T-helper 2 cell treated with Interferon-gamma antibody and Interleukin-4, amounts not matched to agents 5 μg/mL and 100 μg/mL, for 36 hours (primary cell): ENCODE measurements at places on chromosomes 5 and 9.

DNA sequence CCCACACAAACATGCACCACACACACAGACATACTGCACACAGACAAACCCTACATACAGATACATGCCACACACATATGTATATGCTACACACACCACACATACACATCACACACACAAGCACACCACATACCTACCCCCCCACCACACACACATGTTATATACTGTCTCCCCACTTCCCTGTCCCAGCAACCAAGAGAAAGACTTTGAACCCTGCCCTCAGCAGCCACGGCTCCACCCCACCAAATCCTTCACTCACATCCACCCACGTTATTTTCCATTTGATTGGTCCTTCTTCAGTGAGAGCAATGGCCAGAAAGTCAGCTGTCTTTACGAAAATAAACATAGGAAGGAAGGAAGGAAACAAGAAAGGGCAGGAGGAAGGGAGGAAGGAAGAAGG lies 479.8 kb downstream of the DIRAS2 start:
- DNase-seq, result no peak

DNA sequence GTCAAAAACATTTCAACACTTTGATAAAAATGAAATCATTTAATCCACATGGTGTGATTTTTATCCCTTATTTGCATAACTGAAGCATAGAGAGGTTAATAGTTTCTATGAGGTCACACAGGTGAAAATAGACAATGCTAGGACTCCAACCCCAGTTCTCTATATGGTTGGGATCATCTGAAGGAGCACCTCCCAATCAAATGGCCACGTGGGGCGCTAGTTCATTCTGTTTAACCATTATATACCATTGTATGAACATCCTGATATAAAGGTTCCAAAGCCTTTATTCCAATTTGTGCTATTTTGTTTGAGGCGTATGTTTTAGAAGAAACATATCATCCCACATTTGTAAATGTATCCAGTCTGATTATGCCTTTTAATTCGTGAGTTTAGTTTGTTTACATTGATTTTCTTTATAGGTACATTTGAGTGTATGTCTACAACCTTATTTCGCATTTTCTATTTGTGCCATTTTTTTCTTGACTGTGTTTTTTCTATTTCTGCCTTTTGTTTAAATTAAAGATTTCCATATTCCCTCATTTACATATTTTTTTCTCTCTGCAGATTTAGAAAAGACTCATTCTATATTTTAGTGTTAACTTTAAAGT lies 1092.0 kb downstream of the MAT2B start:
- no peak for DNase-seq

- DNase-seq, result no peak
Measured at GRCh38 chr5:83475935-83476814, 4.6 kb downstream of the VCAN start.

- DNase-seq, result no peak
Measured at GRCh38 chr5:34905564-34905963, 9.7 kb downstream of the RAD1 start.

GRCh38 chr9:21584890-21585289 lies 102.8 kb upstream of the IFNE start:
- DNase-seq, result no peak

DNA sequence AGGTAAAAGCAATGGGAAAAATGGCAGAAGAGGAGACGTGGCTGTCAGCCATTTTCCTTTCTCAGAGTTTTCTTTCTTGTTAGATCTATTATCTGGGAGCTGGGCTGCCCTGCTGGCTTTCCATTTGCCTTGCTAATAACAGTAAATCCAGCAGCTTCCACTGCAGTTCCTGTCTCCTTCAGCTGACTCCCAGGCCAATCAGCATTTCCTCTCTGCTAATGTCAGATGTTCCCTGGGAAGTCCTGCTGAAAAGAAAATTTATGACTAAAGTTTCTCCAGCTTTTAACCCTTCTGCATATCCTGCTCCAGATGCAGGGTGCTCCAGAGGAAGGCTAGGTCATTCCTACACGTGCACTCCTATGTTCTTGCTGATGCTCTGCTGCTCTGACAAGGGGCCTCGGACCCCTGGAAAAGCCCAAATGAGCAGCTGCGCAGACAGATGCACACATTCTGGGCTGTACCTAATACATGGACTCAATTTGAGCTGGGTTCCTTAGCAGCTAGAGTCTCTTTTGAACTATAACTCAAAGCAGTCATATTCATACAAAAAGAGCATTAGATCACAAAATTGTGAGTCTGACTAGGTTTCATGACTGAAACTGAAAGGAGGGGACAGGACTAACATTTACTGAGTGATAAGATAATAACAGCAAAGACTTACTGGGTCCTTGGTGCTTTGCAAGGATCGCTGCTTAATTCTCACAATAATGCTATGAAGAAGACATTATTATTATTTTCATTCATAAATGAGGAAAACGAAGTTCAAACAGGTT lies 182.2 kb downstream of the MAPKAP1 start:
- DNase-seq, result no peak

GRCh38 chr5:142934051-142934762 lies 164.0 kb downstream of the ARHGAP26 start:
- no peak for DNase-seq

DNA sequence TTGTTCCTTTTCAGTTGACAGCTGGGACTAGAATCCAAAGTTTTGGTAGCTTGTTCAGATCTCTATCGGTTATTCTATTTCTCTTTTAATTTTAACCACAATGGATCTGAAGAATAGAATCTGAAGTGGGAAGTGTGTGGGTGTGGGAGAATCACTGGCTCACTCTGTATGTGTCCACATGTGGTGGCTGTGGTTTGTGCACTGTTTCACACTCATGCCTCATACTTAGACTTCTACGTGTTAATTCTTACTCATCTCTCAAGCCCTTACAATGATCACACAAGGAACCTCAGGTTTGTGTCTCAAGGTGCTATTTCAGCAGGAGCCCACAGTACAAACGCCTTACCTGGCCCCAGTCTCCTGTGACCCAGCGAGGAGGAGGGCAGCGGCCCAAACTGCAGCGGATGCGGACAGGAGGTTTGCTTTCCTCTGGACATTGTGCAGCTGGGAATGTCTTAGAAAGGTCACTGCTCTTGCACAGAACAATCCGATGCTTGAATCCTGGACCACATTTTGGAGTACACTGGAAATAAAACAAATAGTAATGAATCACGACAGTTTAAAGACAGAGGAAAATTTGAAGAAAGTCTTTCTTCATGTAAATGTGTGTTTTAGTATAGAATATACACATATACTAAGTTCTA lies 309.1 kb downstream of the ADAMTS6 start:
- DNase-seq, result peak; percentile 74

DNA sequence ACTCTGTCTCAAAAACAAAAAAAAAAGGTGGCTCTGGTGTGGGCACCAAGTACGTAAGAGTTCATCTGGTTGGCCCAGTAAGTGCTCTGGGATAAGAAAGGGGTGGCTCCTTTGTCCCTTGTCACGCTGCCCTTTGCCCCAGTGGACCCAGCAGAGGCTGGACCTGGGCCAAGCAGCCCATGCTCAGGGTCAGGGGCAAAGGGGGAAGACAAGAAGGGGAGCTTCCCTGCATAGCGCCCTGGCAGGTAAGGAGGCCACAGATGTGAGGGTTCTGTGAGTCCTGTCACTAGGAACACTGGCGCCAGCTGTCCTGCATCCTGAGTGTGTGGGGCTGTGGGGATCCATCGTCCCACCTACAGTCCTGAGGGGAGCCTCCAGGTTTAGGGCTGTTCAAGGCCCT lies 65.3 kb downstream of the GADD45G start:
- DNase-seq, result no peak

GRCh38 chr9:136045595-136046553 lies 49.2 kb downstream of the NACC2 start:
- no peak for DNase-seq

- DNase-seq, result no peak
Measured at GRCh38 chr5:125065741-125066140, 319.3 kb upstream of the ZNF608 start.

DNA sequence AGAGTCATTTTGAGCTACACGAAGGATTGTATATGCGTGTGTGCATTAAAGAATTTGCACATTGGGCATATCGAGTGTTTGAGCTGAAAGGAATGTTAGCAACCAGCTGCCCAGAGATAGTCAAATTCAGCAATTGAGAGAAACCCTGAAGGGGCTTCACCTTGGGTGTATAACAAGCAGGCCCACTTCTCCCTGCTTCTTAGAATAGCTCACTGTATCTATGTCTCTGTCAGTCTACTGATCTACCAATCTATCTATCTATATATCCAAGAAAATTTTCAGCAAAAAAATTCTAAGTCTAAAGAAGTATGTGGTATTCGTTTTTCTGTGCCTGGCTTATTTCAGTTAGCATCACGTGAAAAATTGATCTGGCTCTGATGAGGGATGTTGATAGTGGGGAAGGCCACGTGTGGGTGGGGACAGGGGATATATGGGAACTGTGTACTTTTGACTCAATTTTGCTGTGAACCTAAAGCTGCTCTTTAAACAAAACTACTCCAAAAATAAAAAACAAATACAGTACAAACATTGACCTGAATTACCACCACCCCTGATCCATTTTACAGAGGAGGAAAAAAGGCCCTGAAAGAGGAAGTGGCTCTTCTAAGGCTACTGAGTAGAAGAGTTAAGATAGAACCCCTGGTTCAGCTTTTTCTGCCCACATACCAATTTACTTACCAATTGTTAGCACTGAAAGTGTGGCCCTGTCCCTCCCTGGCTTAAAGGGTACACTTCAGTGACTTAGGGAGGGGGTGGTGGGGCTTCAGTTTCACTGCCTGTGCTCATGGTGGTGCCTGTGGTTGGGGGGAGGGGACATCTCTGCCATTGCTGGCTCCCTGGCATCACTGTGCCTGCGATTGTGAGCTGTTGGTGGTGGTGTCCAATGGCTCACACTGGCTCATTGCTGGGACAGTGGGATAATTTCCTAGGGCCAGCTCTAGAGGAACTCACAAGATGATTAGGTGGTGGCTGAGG lies 141.8 kb downstream of the DOCK2 start:
- DNase-seq, result peak; percentile 41

GRCh38 chr9:16622541-16622940 lies 247.9 kb downstream of the BNC2 start:
- DNase-seq, result no peak

GRCh38 chr5:54990841-54991258 lies 5.5 kb upstream of the ESM1 start:
- DNase-seq, result no peak

DNA sequence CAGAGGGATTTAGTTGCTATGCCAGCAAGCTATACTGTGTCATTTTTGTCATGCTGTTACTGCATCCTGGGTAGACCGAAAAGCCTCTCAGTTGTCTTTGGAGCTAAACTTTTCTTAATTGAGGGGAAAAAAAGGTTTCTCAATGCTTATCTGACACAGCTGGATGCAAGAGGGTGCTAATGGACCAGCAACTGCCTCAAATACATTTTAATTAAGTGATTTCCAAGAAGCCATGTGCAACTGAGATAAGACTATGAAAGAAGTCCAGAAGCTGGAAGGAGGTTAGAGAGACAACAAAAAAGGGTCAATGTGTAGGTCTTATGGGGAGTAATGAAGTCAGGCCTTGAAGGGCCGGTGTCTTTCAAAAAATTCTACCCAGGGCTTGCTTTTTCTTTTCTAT lies 465.7 kb upstream of the DMAC1 start:
- DNase-seq, result no peak

DNA sequence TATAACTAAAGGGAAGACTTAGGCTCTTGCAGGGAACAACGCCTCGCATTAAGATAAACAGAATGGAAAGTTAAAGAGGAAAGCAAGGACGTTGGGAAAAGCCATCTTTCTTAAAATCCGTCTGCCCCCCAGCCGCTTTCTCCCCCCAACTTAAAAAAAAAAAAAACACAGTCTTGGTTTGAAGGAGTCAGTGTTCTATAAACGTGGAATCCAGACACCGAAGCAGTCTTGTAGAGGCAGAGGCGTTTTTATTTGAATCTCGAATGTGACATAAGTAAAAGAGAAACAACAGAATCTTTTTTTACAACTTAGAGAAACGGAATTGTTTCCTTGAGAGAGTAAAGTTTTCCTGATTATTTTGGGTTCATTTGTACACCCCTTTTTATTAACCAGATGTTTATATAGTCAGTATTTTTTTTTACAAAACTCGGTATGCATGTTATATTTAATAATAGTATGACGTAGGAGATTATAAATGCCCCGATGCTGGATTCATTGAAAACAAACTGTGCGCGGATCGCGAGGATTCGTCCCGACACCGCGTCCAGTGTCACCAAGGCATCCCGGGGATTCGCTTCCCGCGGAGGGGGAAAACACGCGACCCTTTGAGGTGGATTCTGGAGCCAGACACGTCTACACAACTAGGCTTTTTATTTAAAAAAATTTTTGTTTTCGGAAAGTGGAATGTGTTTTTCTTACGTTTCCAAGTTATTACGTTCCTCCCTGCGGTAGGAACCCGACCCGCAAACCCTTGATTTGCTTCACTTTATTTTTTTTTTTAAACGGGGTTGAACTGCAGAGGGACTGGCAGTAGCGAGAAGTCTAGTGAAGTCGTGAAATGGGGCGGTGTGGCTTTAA lies 6.7 kb downstream of the PTCH1 start:
- no peak for DNase-seq

DNA sequence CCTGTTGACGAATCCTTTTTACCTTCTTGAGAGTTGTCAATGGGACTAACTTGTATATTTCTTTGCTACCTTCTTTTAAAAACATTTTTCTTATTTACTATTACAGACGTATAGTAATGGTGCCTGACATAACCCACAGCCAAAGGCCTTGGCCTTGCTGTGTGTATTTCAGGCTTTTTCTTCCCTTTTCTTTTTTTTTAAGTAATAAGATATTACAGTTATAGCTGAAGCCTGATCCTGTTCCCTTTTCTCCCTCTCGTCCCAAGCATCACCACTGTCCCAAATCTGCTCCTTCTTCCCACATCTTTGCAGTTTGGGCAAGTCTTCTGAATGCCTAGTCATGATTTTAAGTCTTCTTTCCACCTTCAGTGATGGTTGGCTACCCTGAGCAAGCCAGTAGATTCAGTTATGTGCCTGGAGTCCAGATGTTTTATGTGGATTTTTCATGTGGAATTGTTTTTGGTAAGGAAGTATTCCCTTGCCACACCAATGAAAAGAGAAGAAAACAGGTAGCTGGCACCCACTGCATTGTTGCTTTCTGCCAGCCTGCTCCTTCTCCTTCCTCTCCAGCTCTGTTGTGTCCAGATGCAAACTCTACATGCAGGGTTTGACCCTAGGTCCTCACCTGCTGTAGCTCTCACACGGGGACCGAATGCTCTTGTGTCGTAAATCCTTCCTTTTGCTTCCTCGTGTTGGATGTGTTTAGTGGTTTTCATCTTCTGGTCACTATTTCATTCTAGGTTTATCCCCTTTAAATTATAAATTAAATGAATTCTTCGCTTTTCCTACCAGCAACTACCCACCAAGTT lies 26.5 kb downstream of the ABL1 start:
- no peak for DNase-seq

GRCh38 chr9:107462691-107463090 lies 26.9 kb downstream of the KLF4 start:
- DNase-seq, result no peak
